AG09319 (cell line): ENCODE measurements at places on chromosomes 3 and 15.

DNA sequence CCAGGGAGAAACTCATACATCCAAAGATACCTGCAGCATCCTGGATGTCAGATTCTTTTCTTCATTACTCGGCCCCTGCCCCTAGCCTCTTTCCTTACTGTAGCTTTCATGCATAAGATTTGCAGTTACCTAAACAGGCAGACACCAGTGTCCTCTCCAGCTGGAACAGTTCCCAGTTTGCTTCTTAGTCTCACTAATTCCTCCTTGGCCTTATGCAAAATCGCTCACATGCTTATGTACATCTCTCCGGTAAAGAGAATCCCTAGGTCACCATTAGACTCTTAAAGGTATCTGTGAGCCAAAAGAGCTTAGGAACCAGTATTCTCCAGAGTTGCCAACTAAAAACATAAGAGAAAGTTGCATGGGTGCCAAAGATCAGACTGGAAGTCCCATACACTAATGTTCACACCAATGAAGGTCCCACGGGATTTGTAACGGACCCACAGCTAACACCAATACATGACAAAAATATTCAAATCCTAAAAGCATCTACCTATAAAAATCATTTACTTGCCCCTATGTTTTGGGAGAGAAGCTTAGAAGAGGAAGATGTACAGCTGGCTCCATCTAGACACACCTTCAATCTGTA lies 66.6 kb downstream of the CBLB start:
- DNase-seq = no peak

GRCh38 chr3:182083112-182083511 lies 371.4 kb downstream of the SOX2 start:
- DNase-seq = no peak

DNA sequence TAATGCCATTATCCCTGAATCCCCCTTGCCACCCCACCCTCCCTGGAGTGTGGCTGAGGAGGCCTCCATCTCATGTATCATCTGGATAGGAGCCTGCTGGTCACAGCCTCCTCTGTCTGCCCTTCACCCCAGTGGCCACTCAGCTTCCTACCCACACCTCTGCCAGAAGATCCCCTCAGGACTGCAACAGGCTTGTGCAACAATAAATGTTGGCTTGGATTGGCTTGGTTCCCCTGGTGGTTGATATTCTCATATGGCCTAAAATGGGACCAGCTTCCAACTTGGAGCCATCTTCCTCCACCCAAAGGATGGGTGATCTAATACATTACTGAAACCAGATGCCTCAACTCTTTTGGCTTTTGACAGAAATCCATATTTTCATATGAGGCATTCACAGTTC lies 34.9 kb downstream of the VIPR1 start:
- DNase-seq = no peak

DNA sequence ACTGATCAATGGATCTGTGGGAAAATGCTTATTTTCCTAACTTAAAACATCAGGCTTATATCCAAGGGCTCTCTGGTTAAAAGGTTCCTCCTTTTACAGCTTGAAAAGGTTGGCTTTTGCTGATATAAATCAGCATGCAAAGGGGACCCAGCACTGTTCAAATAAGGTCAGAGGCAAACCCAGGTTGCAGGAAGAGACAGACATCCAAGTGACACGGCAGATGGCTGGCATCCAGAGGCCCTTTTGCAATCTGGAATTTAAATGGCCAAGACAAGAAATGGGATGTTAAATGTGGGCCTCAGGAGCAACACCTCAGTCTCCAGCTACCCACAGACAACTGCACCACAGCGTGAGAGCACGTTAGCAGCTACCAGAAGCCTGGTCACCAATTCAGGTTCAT lies 6.3 kb downstream of the SH3BP5 start:
- DNase-seq = no peak

- no peak for DNase-seq
These were observed 35.5 kb upstream of the CCR2 start for GRCh38 chr3:46318207-46318927.

DNA sequence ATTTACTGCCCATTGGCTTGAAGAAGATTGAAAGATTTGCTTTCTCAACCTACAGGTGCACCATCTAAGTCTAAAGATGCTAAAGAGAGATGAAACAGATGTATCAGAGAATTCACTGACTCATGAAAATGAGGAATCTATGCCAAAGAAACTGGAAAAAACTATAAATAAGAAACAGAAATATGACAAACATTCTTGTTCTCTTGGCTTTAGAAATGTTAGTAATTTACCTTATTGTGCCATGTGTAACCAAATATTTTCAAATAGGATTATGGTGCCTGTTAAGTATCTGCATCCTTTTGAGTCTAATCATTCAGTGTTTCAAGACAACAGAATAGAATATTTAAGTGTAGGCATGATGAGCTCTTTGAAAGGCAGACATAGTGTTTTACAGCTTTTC lies 271.5 kb downstream of the MEX3B start:
- no peak for DNase-seq

- DNase-seq = no peak
These were observed 102.2 kb downstream of the ABI3BP start for GRCh38 chr3:100891033-100891432.

- DNase-seq = no peak
These were observed 19.5 kb downstream of the LRIG1 start for GRCh38 chr3:66481071-66482017.

DNA sequence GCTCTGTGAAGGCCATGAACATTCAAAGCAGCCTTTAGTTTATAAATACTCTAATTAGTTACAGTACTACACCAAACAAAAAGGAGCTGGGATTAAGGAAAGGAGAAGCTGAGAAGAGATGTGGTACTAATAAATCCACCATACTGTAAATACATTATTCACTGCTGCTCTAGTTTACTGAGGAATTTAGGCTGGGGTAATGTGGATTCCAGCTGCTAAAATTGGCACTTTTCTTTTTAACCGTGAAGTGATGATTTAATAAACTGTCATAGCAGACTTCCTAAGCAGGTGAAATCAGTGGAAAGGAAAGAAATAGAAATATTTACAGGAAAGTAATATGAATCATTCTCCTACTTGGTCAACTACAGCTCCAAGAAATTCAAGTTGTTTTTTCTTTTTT lies 88.7 kb downstream of the TFG start:
- no peak for DNase-seq

DNA sequence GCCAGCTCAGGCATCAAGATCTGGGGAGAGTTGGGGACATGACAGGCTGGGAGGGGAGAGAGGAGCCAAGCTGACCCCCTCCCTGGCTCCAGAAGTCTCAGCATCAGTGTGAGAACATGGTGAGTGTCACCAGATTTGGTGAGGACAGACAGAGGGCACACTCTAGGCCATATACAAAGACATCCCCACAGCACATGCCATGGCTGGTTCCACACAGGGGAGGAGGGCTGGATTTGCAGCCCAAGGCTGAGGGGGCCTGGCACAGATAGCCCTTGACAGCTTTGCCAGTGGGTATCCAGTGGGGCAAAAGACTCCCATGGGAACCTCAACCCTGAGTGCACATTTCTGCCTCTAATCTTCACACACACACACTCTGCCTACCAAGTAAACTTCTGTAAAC lies 10.1 kb upstream of the ANKRD63 start:
- no peak for DNase-seq

- DNase-seq = no peak
These were observed 5.5 kb upstream of the CCDC39 start for GRCh38 chr3:180684807-180685206.

DNA sequence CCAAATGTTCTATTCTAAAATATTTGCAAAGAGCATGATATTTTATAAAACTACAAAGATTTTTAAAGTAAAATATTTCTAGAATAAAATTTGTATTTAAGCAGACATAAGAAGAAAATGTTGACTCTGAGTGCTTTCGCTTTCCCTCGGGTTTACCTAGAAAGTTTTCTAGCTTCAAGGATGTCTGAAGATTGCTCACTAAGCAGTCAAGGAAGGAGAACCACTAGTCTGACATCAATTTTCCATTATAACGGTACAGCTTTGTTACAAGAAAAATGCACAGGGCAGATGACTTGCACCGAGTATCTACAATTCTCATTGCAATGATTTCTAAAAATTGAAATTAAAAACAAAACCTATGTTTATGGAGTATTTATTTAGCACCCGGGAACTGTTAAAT lies 14.2 kb downstream of the GPR15 start:
- DNase-seq = no peak

- no peak for DNase-seq
These were observed 38.8 kb downstream of the LMCD1 start for GRCh38 chr3:8540456-8540855.

GRCh38 chr3:80233576-80233975 lies 465.8 kb upstream of the ROBO1 start:
- DNase-seq = no peak

GRCh38 chr15:53835309-53835708 lies 75.8 kb upstream of the WDR72 start:
- DNase-seq = no peak
